ENCODE measurements at places on chromosomes 1 and 21.

DNA sequence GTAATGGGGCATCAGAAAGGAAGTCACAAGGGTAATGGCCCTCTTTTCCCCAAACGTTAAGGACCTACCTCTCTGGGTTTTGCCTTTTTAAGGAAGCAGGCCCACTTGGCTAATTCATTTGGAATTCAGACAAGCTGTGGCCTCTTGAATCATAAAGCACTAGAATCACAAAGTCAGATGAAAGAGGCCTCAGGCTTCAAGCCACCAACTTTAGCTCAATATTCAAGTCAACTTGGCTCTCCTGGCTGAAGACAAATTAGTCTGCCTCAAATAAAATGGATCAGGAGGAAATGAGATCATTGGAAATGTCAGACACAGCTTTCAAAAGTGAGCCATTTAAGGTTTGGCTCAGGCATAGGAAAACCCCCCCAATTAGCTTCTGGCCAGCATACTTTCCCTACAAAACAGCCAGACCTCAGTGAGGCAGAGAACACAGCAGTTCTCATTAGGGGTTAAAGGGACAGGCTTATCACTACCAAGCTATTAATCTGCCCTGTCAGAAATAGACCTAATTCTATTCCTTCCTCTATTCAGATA, 34.3 kb downstream of the SLC35D1 start:
- no peak for DNase-seq

DNA sequence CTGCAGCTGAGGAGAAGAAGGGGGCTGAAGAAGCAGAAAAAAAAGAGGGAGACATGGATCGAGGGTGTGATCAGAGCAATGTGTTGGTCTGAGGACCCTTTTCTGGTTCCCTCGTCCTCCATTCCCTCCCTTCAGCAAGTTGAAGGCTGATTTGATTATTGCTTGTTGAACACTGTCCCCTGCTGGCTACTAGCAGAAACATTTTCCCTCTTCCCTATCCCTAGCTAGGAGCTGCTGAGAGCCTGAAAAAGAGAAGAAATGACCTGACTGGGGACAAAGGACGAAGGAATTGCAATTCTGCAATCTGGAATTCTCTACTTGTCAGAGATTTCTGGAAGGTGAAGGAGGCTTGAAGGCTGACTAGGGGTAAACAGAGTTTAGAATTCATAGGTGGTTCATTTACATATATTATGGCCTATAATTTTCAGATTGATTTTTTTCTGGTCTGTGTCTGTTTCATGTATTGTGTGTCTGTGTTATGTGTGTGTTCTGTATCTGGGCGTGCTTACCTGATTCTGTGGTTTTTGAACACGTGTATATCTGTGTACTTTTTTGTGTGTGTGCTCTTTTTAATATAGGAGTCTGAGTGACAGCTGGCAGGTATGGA, 9.8 kb downstream of the NHLH1 start:
- peak; percentile 81 for DNase-seq

DNA sequence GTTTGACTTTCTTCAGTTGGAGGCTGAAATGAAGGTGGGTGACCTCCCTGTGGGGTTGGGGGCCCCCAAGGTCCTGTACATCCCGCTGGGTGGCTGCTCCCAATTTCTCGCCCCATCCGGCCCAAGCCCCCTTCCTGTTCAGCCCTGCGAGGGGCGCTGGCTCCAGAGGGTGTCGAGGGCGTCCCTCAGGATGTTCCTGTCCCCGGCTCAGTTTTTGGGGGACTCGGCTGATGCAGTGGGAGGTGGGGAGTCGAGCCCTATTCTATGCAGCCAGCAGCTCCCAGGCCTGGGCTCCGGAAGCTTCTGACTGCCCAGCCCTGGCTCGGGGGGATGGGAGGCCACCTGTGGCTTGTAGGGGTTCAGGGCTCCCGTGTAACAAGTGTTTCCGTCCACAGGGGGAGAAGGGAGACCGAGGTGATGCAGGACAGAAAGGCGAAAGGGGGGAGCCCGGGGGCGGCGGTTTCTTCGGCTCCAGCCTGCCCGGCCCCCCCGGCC, 38.2 kb downstream of the SLC19A1 start:
- no peak for DNase-seq

DNA sequence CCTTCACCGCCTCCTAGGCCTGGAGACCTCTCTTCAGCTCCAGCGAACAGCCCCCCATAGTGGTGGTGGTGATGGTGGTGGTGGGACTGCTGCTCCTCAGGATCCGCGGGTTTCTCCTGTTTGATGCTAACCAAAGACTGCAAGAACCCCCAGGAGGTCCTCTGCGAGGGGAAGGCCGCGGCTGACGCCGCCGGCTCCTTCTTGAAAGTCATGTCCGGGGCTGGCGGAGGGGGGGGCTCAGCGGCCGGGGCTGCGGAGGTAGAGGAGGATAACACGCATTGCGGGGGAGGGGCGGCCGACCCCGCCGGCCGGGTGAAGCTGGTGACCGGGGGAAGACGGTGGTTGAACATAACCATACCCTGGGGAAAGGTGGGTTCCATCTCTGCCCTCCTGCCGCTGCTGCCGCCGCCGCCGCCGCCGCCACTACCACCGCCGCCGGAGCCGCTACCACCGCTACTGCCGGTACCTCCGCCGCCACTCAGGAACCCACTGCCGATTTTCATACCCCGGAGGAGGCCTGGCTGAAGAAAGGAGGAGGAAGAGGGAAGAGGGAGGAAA, 554 bp downstream of the ZNF281 start:
- DNase-seq, result peak; percentile 38

DNA sequence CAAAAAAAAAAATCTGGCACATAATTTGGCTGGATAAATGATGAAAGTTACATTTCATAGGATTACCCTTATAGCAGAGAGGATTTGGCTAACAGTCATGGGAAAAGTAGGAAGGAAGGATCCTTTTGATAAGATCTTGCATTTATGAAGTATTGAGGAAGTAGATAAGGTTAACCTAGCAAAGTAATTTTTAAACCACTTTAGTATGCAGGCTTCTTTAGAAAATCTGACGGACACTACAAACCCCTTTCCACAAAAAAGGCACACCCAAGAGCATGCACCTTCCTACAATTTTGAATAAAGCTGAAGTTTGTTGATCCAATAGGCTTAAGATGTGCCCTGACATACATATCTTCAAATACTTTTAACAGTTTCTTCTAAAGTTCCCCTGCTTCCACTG, 275.2 kb downstream of the GRIK1 start:
- no peak for DNase-seq

GRCh38 chr1:1842360-1843146, 48.3 kb downstream of the GNB1 start:
- peak; percentile 96 for DNase-seq

GRCh38 chr1:102434421-102434820, 437.7 kb upstream of the OLFM3 start:
- DNase-seq, result peak; percentile 58

DNA sequence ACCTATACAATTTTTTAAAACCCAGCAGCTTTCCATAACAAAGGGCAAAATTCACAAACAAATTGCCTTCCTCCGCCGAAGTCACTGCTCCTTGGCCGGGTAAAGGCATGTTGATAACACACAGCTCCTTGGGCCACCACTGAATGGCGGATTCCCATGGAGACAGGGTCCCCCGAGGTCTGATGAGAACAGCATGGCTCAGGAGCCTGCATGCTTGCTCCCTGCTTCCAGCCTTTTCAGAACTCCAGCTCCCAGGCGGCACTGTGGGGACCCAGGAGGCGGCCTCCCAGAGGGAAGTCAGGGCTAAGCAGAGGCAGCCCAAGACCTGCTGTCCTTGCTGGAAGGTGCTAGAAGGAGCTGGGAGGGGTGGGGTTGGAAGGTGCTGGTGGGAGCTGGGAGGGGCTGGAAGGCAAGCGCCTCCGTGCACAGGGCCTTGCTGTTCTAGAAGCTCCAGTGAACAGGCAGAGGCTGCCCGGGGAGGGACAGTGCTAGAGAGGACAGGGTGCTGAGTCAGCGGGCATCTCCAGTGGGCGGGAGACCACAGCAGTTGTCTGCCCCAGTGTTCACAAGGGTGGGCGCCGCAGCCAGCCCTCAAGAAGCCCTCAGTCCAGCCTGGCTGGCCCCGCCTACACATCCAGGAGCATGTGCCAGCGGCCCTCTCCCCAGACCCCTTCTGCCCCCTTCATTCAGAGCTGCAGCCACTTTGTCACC, 35.1 kb downstream of the PRDM16 start:
- DNase-seq, result no peak

- no peak for DNase-seq
Observed at GRCh38 chr1:47181955-47182675, 7.7 kb downstream of the PDZK1IP1 start.

DNA sequence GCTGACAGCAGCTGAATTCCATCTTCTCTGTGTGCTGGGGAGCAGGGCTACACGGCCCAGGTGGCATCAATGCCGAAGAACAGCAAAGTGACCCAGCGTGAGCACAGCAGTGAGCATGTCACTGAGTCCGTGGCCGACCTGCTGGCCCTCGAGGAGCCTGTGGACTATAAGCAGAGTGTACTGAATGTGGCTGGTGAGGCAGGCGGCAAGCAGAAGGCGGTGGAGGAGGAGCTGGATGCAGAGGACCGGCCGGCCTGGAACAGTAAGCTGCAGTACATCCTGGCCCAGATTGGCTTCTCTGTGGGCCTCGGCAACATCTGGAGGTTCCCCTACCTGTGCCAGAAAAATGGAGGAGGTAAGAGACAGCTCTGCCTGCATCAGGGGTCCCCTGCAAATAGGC, 16.6 kb downstream of the SLC6A17 start:
- DNase-seq, result no peak

GRCh38 chr1:227845147-227845458, 29.6 kb downstream of the PRSS38 start:
- no peak for DNase-seq

- no peak for DNase-seq
Observed at GRCh38 chr1:54302951-54303843, 103.0 kb downstream of the SSBP3 start.

GRCh38 chr1:179586107-179586823, 5.4 kb upstream of the TDRD5 start:
- DNase-seq, result no peak

DNA sequence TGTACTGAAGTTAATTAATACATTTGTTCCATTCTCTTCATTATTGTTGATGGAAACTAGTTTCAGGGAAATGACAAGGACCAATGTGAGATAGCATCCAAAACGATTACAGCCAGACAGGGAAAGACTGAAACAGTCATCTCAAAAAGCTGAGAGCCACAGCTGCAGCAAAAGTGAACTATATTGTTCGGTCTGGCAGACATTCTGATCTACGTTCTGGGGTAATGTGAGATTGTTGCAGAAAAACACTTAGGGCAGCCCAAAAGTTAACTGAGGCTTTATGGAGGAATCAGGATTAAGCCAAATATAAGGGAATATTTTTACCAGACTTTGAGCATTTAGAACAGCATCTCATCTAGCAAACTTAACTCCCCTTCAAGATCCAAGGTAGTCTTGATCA, 112.9 kb downstream of the LRRC40 start:
- DNase-seq, result no peak

DNA sequence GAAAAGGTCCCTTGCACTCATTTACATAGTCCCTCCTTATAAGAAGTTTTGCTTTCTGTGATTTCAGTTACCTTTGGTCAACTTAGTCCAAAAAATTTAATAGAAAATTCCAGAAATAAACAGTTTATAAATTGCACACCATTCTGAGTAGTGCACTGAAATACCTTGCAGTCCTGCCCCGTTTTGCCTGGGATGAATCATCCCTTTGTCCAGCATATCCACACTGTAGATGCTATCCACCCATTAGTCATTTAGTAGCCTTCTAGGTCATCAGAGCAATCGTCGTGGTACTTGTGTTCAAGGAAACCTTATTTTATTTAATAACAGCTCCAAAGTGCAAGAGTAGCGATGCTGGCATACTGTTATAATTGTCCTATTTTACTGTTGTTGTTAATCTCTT, 38.0 kb downstream of the SPRTN start:
- no peak for DNase-seq

GRCh38 chr1:185594786-185595410, 139.3 kb upstream of the HMCN1 start:
- DNase-seq, result no peak

DNA sequence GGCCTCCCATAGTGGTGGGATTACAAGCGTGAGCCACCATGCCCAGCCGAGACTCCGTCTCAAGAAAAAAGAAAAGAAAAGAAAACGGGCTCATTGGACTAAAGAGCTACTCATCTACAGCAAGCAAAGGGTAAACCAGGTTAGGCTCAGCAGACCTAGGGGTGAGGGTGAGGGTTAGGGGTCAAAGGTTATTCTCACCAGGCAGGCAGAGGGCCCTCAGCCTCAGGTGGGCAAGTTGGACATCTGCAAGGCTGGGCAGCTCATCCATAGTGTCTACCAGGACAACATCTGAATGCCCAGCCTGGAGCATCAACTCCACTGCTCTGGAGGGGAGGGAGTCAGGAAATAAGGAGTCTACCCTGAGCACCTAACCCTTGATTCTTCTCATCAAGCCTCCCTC, 3.5 kb downstream of the MTMR11 start:
- DNase-seq, result no peak

- DNase-seq, result no peak
Observed at GRCh38 chr1:212311836-212312497, 26.8 kb downstream of the PPP2R5A start.

DNA sequence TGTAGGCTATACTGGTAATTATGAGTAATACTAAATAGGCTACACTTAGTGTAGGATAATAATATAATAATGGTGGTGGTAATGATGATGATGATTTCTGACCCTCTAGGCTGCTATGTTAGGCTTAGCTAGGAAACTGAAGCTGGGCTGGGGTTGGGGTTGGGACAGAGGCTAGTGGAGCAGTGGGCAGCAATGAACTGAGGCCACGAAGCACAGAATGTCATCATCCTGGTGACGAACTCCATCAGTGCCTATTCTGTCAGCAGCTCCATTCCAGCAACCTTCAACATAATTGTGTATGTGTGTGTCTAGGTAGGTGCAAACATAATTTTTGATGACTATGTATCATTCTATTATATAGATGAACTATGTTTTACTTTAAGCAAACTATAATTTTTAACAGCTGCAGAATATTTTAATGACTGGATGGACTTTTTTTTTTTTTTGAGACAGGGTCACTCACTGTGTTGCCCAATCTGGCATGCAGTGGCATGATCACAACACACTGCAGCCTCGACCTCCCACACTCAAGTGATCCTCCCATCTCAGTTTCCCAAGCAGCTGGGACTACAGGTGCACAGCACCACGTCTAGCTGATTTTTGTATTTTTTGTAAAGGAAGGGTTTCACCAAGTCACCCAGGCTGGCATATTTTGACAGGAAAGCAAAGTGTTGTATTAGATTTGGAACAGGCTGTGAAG, 12.9 kb upstream of the CLIC4 start:
- DNase-seq, result no peak

DNA sequence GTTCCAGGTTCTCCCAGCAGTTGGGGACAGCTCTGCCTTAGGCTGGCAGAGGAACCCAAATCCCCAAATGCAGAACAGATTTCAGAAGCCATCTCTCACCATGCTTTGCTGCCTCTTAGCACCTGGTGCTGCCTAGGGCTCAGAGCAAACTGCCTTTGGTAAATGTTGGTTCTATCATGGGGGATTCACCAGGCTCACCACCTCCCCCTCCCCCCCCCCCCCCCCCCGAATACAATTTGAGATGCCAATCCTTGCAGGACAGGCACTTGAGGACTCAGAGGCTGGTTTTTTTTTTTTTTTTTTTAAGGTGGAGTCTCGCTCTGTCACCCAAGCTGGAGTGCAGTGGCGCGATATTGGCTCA, 447 bp upstream of the PAQR6 start:
- DNase-seq, result no peak

GRCh38 chr21:46509741-46510502, 51.2 kb downstream of the DIP2A start:
- DNase-seq, result no peak

Measured in OCI-LY7 (cell line).